ENCODE measurements at places on chromosomes 5 and 9.

GRCh38 chr5:170427672-170428236 lies 38.6 kb upstream of the KCNMB1 start:
- no peak for DNase-seq

GRCh38 chr5:33891788-33892619 lies at the start of gene ADAMTS12:
Gene ADAMTS12 (minus strand): TSS chr5:33891990. CDS start chr5:33891856, 134 bp downstream.
- DNase-seq = no peak

DNA sequence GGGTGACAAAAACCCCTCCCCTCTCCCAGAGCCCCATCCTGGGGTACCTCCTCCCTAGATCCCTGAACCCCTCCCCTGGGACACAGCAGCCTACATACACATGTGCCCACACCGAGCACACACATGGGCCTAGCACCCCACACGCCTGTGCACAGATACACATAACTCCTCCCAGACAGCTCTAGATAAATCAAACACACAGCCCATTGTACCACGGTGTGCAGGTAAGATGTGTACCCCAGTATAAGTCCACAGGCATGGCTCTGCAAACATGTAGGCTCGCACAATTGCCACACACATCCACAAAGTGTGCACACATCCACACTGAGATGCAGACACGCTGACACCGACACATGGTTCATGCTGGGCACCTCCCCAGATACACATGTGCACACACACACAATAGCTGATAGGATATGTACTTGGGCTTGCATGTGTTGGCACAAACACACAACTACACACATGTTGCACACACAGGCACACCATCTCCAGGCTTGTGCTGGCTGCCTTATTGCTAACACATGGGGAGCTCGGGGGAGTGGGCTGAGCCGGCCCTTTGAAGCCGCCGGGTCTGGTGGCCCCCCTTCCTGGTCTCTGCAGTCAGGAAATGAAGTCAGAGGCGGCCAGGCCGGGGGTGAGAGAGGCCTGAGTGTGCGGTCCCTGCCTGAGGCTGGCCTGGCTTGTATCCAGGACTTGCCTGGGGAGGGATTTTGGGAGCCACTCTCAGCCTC lies 30.2 kb downstream of the GOLGA2 start:
- peak; percentile 60 for DNase-seq

DNA sequence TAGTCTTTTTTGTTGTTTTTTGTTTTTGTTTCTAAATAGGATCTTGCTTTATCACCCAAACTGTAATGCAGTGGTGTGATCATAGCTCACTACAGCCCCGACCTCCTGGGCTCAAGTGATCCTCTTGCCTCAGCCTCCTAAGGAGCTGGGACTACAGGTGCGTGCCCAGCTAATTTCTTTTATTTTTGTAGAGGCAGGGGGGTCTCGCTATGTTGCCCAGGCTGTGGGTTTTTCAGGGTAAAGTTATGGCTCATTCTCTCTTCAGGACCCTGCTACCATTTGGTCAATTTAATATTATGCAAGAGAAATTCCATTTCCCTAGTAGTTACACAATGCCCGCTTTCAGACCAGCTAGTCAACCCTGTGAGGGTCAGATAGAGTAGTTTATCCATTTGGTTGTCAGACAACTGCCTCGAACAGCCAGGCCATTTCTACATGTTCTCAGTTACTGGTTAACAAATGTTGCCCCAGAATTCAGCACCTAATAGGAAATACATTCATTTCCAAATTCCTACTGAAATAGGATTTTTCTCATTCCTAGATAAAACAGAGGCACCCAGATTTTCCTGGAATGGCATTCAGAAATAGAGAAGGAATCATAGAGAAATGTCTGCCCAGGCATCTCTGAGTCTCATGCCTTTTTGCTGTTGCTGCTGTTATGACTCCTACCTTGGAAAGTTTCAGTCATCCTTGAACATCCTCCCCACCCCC lies 6.4 kb upstream of the GLIS3 start:
- DNase-seq = no peak

DNA sequence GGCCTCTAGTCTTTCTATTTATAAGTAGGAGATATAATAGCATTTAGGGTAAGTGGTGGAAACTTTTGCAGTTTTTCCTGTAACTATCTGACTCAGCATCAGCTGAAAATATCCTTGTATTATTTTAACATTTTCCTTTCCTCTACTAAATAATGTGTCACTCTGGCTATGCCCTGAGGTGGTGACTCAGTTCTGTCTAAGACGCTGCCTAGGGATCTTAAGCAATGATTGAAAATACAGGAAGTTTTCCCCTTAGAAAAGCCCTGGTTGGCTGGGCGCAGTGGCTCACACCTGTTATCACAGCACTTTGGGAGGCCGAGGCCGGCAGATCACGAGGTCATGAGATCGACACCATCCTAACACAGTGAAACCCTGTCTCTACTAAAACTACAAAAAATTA lies 9.3 kb upstream of the EDIL3 start:
- peak; percentile 5 for DNase-seq

DNA sequence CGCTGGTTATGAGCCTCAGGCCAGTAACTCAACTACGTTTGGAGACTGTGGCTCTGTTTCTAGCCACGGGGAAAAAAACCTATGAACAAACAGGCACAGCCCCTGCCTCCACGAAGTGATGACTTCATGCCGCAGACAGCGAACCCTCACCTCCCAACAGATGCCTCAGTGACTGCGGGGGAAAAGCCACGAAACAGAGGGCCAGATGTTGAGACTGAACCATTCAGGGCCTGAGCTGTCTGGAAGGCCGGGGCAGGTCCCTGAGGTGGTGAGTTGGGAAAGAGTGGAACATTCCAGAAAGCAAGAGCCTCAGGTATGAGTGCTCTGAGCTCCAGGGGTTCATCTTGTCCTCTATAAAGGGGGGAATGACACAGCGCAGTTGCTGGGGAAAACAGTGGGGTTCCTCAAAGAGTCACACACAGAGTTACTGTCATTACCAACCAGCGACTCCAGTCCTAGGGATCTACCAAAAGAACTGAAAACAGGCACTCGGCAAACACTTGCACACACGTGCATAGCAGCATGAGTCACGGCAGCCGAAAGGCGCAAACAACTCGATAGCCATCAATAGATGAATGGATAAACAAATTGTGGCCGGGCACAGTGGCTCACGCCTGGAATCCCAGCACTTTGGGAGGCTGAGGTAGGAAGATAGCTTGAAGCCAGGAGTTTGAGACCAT lies 15.3 kb downstream of the PLPP7 start:
- DNase-seq = no peak

DNA sequence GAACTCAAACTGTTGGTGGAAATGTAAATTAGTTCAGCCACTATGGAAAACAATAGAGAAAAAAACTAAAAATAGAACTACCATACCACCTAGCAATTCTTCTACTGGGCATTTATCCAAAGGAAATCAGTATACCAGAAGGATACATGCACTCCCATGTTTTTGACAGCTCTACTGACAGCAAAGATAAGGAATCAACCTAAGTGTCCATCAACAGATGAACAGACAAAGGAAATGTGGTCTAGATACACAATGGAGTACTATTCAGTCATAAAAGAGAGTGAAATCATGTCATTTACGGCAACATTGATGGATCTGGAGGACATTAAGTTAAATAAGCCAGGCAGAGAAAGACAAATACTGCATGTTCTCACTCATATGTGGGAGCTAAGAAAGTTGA lies 21.8 kb upstream of the C9orf40 start:
- DNase-seq = no peak

DNA sequence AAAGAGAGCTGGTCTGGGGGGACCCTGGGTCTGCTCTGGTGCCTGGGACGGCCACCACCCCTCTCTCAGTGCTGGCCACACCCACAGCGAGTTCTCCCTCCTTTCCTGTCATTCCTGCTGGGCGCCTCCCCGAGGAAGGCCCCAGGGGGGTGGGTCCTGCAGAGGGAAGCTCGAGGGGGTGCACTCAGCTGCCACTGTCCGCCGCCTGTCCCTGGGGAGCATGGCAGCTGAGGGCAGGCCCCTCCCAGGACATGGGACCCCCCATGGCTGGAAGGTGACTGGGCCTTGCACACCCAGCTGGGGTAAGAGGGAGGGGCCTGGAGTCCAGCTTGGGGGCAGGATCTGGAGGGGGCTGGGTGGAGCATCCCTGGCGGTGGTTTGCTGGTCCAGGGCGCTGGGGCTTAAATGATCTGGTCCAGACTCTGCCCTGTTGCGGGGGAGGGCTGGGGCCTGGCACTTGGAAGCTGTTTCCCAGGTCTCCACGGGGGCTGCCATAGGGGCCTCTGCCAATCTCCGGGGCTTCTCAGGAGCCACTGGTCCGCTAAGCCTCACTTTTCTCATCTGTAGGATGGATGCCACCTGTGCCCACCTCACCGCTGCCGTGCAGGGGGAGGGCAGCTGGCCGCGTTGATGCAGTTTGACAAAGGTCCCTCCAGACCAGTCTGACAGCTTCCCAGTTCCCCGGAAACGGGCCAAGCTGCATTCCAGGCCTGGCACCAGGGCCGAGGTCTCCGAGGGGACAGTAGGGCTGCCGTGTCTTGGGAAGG lies 6.0 kb upstream of the SLC2A6 start:
- no peak for DNase-seq

DNA sequence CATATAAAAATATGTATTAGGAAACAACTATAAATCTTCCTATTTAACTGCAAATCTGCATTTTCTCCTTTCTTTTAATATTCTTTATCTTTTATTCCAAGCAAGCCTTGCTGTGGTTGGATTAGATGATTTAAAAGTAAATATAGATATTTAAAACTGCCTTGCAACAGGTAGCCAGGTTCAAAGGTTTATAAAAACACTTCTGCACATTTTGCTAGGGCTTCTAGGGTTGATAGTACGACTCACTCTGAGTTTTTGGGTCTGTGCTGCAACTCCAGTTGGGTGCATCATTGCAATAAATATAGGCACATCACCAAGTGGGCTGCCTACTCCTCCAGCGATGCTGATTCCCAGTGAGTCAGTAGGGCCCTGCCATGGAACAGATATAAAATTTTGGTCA lies 167.7 kb downstream of the MPDZ start:
- DNase-seq = no peak

- DNase-seq = no peak
Measured at GRCh38 chr5:142688281-142688989, 2.5 kb upstream of the FGF1 start.

GRCh38 chr9:130453487-130453886 lies 8.7 kb downstream of the ASS1 start:
- DNase-seq = no peak

- DNase-seq = no peak
Measured at GRCh38 chr9:133705576-133705975, 32.6 kb downstream of the SARDH start.

GRCh38 chr9:5596173-5596572 lies 32.7 kb upstream of the RIC1 start:
- DNase-seq = no peak

GRCh38 chr5:127203818-127204217 lies 86.8 kb upstream of the MEGF10 start:
- peak; percentile 66 for DNase-seq

DNA sequence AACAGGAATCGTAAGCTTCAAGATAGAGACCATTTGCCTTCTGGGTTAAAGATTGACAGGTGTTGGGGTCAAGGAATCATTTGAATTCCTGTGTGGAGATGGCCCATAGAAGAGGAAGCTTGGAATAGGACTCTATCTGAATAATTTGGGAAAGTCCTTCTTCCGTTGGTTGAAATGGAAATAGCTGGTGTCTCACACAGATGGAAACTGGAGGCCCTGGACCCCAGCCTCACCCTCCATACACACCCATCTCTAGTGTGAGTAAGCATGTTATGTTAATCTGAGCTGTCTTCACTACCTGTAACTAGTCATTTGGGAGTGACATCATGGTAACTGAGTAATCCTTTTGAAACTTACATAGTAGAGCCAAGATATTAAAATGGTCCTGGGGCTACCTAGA lies 184.4 kb downstream of the CD180 start:
- DNase-seq = no peak

DNA sequence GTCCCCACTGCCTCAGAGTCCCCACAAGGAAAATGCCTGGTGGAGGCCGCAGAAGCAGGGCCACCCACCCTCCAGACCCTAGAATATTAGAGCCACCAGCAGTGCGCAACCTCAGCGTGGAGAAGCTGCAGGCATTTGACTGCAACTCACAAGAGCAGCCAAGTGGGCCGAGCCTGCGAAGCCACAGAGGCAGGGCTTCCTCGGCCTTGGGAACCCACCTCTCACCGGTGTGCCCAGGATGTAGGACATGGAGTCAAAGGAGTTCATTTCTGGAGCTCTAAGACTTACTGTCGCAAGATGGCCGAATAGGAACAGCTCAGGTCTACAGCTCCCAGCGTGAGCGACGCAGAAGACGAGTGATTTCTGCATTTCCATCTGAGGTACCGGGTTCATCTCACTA lies 397.9 kb upstream of the PIK3R1 start:
- no peak for DNase-seq

DNA sequence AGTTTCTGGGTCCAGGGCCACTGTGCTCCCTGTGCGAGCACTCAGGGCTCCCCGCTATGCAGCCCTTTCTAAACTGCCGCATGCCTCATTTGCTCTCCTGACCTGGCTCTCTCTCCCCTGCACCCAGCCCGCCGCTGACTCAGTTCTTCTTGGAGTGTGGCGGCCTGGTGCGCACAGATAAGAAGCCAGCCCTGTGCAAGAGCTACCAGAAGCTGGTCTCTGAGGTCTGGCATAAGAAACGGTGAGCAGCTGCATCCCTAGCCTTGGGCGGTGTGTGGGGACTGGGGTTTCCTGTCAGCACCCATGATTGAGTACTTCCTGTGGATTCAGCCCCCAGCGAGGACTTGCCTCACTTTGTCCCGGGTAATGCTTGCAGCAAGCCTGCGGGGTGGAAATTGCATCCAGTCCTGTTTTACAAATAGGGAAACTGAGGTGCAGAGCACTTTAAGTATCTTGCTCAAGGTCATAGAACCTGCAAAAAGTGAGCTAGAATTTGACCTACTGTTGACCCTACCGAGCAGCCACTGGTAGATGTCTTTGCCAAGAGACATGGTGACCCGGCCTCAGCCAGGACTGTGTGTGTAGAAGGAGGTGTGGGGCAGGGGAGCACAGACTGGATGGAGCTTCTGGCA lies 27.9 kb downstream of the USP20 start:
- peak; percentile 92 for DNase-seq

DNA sequence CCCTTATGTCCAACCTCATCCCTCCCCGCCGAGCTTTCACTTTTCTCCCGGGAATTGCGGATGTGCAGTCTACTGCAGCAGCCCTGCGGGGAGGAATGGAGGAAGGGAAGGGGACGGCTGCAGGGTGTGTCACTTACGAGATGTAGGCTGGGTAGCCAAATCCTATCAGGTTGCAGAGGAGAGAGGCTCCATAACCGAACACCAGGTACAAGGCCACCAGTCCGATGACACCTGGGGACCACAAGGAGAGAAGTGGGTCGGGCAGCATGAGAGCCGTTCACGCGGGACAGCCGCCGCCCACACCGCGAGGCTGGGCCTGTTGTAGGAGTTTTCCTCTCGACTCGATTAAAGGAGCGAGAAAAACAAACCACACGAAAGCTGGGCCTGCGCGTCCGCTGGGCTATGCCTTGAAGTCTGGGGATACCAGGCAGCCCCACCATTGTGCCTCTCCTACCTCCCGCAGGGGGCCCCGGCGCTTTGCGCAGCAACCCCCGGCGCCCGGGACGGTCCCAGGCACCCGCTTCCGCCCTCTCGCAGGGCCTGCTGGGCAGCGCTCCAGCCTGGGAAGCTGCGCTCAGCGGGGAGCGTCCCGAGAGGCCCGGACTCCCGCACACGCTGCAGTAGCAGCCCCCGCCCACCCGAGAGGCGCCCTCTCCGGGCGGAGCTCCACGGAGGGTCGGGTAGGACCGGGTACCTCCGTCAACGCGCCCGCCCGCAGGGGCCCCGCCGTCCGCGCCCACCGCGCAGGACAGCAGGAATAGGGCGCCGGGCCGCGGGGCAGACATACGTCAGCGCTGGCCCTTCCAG lies 798 bp downstream of the REEP5 start:
- peak; percentile 21 for DNase-seq

All from MV-4-11 (cell line).